ENCODE measurements at places on chromosomes 7 and 10.

GRCh38 chr7:127782654-127783559, 130.9 kb downstream of the SND1 start:
- no peak for DNase-seq

DNA sequence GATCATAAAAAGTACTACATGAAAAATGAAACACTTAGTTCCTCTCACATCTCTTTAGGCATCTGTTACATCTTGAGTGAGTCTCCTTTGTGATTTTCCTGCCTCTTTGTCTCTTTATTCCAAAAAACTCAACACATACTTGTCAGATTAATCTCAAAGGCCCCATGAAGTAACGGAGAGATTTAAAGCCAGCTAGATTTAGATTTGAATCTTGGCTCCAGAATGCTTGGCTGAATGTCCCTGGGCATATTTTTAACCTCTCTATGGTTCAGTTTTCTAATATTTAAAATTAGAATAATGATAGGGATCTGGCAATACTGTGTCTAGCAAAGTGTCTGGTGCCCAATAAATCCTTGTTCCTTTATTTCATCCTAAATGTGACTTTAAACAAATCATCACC, 140.0 kb downstream of the DGKB start:
- no peak for DNase-seq

GRCh38 chr10:132705173-132705572, 80.8 kb downstream of the NKX6-2 start:
- DNase-seq, result no peak

DNA sequence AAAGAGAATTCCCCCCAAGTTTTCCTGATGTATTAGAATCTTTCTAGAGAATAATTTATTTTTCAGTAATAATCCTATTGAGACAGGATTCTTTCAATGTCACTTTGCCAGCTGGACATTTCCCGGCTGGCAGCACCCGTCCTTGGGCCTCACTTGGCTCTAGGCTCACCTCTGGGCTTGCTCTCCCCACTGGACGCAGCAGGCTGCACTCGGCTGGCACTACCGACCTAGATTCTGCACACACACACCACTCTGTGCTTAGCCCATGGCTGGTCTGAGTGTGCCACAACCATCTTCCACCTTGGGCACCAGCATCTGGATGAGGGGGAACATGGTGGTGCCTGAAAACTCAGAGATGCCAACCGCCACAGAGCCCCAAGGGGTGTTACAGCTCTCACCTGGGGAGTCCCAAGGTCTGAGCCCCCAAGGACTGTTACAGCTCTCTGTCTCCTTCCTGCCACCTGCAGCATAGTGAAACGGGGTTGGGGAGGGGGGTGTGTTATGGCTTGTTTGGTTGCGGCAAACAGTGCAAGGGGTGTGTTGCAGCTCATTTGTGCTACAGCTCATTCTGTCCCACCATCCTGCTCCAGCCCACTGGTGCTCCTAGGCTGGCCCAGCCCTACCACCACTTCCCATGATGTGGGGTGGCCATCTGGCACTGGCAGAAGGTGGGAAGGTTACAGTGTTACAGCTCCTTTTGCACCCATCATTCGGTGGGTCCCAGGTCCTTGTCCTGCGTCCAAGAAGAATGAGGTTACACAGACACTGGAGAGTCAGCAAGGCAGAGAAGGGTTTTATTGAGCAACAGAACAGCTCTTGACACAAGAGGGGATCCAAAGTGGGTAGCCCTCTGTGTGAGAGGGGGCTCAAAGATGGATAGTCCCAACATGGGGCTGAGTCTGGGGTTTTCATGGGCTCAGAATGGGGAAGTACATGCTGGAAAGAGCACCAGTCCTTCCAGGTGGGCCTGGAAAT, 2.1 kb downstream of the GALNTL5 start:
- DNase-seq, result no peak

DNA sequence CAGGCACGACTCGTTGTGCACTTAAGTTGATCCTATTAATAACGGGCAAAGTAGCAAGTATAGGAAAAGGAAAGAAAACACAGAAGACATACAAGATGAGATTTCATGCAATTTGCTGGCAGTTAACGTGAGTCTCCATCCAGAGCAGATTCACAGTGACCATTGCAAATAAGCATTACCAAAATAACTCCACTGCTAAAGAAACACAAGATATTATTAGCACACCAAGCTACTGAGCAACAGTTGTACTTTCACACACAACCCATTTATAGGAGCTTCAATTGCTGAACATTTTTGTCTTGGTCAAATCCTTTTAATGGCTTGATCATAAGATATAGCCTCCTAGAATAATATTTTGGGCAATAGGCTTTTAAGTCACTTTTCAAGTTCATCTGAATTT, 187.7 kb upstream of the HGF start:
- no peak for DNase-seq

- DNase-seq, result no peak
Measured at GRCh38 chr7:70347463-70348254, 749.4 kb downstream of the AUTS2 start.

DNA sequence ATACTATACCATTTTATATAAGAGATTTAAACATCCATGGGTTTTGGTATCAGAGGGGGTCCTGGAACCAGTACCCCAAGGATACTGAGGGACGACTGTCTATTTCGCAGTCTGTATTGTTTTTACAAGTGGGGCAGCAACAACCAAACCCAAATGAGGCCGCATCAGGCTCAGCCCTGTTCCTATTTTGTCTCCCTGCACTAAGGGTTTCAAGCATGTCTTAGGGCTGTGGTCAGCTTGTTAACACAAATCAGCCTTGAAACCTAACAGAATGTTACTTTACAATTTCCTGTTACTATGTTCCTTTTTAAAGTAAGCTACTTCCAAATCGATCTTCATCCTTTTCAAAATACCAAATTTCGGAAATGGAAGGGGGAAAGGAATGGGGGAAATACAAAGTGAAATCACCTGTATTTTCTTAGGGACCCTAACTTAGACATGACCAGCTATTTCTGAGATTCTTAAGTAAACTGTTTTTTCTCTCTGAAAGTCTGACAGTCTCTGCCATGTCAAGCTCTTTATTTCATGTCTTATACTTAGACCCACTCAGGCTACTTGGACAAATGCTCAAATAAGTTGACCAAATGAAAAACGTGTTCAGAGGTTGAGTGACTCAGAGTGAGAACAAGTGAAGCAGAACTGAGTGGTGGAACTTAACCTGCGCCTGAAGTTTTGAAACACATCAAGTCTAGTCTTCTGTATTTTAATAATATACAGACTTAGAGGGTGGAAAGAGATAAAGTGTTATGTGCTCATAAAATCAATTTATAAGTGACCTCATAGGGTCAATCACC, 75.8 kb downstream of the C1GALT1 start:
- DNase-seq, result no peak

GRCh38 chr7:7921830-7922229, 46.8 kb upstream of the GLCCI1 start:
- DNase-seq, result no peak

- no peak for DNase-seq
Measured at GRCh38 chr7:25897261-25897782, 254.7 kb upstream of the NFE2L3 start.

GRCh38 chr7:110698576-110698975, 392.4 kb upstream of the LRRN3 start:
- no peak for DNase-seq

DNA sequence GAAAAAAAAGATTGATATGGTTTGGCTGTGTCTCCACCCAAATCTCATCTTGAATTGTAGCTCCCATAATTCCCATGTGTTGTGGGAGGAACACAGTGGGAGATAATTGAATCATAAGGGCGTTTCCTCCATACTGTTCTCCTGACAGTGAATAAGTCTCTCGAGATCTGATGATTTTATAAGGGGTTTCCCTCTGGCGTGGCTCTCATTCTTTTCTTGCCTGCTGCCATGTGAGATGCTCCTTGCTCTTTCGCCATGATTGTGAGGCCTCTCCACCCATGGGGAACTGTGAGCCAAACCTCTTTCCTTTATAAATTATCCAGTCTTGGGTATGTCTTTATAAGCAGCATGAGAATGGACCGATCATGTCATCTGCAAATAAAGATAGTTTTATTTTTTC, 29.4 kb upstream of the MAP3K8 start:
- no peak for DNase-seq

DNA sequence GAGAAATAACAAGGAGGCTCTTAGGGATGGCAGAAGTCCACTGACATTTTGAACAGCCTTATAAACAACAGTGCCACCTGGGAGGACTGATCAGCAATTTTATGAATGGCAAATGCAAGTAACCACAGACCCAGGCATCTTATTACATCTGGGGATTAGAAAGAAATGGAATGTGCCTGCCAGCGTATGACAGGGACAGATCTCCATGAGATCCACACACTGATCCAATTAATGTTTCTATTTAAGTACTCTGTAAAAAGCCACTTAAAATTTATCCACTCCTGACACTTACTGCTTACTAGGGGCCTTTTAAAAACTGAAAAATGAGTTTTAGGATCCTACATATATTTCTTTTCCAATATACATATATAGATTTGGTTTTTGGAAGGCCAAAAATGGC, 28.6 kb downstream of the PARD3 start:
- peak; percentile 33 for DNase-seq

DNA sequence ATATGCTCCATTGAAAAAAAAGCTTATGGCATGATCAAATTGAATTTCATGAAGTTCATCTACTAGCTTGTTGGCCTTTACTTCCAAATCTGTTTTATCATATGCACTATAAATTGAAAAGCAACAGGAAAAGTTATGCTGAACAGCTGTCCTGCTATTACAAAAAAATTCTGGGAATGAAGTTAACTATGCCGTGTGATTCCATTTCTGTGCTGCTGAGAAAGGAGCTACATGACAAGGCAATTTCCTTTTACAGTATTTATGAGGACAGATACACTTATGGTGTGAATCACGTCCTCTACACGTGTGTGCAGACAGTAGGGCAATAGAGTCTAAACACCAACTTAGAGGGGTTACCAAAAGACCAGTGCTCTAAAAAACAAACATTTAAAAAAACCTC, 426.5 kb upstream of the AKR1E2 start:
- no peak for DNase-seq

- no peak for DNase-seq
Measured at GRCh38 chr7:538764-539685, 19.4 kb upstream of the PDGFA start.

GRCh38 chr10:83617692-83618545, 521.4 kb upstream of the GHITM start:
- no peak for DNase-seq

- DNase-seq, result no peak
Measured at GRCh38 chr10:103067484-103067883, 125.6 kb downstream of the NT5C2 start.

DNA sequence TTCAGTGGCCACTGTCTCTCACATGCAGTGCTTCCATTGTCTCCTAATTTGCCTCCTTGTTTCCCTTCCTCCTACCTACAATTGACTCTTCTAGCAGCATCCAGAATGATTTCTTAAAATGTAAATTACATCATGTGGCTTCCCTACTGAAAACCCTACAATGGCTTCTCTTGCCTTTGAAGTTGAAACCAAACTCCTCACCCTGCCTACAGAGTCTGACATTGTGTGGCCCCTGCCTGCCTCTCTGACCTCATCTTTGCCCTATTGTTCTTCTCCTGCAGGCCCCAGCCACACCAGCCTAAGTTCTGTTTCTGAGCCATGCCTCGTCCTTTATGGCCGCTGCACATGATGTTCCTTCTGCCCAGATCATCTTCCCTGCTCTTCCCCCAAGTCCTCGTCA, 35.8 kb upstream of the CDK1 start:
- DNase-seq, result no peak

GRCh38 chr7:39333701-39334100, 232.5 kb upstream of the YAE1 start:
- no peak for DNase-seq

DNA sequence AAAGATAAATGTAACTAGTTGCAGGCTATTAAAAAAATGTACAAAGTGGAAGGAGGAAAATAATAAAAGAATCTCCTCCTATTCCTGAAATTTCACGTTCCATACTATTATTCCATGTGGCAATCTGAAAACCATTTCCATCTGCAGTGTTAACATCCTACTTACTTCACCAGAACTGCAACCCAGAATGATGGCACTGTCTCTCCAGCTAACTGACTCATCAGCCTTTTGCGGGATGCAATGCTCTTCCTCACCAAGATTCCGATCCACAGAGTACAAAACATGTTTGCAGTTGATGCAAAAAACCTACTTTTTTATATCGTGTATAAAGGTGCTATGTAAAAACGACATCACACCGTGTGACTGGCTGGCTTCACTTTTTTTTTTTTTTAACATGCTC, 50.8 kb downstream of the ESYT2 start:
- DNase-seq, result no peak

DNA sequence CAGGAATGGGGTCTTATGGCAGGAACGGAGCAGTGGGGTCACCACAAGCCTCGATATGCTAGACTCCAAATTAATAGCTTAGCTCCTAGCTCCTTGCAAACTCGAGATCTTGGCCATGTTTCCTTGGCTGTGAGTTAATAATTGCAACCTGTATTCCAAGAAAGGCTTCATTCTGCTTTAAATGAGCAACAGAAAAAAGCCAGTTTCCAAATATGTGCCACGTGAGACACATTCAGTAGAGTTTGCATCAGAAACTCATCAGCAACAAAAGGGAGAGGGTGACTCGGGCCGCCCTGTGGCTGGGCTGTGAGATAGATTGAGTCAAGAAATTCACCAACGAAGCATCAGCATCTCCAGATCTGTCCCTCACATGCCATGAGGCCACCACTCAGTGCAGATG, 112.0 kb downstream of the NPTX2 start:
- DNase-seq, result no peak

GRCh38 chr7:727806-728460, 852 bp upstream of the PRKAR1B start:
- no peak for DNase-seq

- no peak for DNase-seq
Measured at GRCh38 chr10:50883629-50884028, 1.8 kb downstream of the A1CF start.

GRCh38 chr7:144656965-144657517, 178.8 kb downstream of the TPK1 start:
- no peak for DNase-seq

DNA sequence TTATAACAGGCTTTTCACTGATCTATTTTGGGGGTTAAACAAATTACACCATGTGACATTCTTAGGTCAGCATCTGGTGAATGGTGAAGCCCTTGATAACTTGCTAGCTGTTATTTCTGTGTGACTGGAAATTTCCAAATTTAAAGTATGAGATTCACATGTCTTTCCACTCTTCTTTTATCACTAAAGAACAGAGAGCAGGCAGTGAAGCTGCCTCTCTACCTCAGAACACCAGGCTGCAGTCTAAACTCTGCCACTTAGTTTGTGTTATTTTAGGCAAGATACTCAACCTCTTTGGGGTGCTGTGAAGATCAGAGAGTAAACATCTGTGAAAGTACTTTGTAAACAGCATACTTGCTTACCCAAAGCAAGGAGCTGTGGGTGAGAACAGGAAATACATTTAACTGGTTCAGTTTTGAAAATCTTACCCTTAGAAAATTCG, 15.5 kb upstream of the SP4 start:
- no peak for DNase-seq

Measured in SK-N-DZ (cell line).